Activated T-cell treated with anti-CD3 and anti-CD28 coated beads, Interleukin-2, amount 50 U/mL, for 4 hours (primary cell): ENCODE measurements at places on chromosomes 13 and 19. TPM values are rescaled to one million over a fixed set of nuclear protein-coding genes. Genes with fewer than 3 reads are reported as not detected.

GRCh38 chr19:31353833-31354232 lies 4.6 kb upstream of the TSHZ3 start:
- no peak for DNase-seq

GRCh38 chr19:8025316-8025715 lies 19.9 kb upstream of the ELAVL1 start:
- no peak for DNase-seq

DNA sequence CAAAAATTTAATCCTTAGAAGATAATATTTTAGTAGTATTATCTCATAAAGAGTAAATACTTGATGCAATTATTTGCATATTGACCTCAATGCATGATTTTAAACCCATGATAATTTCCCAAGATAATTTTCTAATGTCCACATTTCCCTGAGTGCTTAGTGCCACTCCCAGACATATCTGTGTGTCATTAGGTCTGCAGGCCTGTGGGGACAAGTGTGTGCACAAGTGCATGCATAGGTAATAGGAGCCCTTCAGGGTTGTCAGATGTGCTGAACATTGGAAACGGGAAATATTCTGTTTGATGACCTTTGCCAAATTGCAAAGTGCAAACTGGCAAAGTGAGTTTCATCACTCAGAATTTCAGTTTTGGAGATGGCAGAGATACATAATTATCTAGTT lies 369.9 kb downstream of the KLF5 start:
- DNase-seq, result no peak

DNA sequence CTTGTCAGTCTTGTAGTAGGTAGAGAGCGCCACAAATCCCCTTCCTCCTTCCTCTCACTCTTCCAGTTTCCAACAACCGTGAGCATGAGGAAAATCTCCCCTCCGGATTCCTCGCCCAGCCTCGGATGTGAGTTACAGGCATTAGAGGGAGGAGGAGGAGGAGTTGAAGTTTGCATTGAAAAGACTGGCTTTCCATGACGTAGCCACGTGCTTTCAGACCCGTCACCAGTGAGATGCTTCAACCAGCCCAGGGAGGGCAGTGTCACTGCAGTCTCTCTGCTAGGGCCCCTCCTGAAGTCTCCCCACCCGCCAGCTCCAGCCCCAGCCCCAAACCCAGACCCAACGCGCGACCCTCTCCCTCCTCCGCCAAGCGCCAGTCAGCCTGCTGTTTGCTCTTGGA lies 442 bp upstream of the FGF14 start:
- peak; percentile 19 for DNase-seq

The TSHZ3 gene
- total RNA-seq, result 0.95 TPM

The PGPEP1 gene
- total RNA-seq, result 12.8 TPM
